ENCODE measurements at places on chromosomes 1 and 21.

GRCh38 chr1:167669209-167670124, 39.4 kb downstream of the RCSD1 start:
- DNase-seq: no peak

DNA sequence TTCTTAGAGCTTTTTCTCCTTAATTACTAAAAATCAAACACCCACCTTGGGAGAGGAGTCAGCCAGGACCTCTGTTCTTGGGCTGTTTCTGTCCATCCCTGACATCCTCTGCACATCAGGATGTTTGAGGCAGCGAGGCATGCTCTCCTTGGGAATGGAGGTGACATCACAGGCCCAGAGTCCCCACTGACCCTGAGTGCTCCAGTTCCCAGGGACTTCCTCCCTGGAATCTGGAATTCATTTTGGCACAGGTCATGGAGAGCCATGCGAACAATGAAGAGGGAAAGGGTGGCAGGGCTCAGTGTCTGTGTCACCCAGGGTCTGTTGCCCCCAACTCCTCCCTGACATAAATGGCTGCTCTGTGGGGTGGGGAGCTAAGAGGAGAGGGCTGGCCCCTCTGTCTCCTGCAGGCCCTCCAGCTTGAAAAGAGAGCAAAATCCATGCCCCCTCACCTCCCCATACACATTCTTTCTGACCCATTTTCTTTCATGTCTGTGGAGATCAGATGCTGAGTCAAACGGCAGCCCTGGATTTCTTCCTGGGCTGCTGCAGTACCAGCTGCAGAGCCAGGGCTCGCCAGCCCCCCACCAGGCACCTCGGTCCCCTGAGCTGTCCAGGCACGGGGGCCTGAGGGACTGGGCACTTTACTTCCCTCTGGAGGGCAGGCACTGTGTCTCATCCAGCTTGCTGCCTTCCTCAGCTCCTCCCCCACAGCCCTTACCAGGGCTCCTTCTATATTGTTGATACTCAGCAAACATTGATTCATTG, 102.0 kb downstream of the NMNAT2 start:
- DNase-seq: no peak

DNA sequence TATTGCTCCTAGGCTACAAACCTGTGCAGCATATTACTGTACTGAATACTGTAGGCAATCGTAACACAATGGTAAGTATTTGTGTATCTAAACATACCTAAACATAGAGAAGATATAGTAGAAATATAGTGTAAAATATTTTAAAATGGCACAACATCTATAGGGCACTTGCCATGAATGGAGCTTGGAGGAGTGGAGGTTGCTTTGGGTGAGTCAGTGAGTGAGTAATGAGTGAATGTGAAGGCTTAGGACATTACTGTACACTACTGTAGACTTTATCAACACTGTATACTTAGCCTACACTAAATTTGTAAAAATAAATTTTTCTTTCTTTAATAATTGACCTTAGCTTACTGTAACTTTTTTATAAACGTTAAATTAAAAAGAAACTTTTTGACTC, 7.9 kb downstream of the LEFTY2 start:
- DNase-seq: no peak

GRCh38 chr1:41878495-41878894, 40.2 kb downstream of the HIVEP3 start:
- DNase-seq: no peak

- DNase-seq: no peak
Observed at GRCh38 chr1:199247891-199248290, 609.1 kb downstream of the PTPRC start.
